ENCODE measurements at places on chromosomes 3 and 15.

DNA sequence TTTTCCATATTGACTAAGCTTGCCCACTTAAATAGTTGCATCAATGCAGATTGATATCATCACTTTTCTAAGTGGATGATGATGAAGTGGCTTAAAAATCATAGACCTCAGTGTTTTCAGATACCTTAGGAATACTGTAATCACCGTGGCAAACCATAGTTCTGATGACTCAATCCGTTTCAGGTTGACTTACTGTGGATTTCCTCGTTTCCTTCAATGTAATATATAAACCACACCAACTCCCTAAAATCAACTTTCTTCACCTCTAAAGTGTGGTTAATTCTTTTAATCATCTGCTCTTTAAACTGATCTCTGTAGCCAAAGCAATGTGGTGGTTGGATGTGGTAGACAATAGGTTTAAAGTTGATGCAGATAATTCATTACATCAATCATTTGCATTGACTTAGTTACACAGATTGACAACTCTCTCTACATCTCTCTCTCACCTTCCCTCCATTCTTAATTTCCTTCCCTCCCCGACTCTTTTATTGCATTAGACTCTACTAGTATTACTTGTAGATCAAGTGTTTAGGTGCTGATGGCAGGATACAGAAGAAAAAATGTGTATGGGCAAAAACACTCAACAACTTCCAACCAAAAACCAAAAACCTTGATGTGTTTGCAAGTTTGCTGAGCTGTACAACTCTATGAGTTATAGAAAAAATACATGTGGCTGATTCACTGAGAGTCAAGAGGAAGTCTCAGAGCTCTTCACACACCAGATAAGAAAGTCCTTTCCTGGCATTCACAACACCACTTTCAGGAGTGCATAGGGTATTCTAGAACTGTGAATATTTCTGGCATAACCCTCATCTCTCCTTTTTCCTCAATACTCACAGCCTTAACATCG, 243.5 kb downstream of the NFKBIZ start:
- DNase-seq = no peak

- DNase-seq = peak; percentile 37
These were observed 19.5 kb downstream of the PPCDC start for GRCh38 chr15:75042730-75043508.

DNA sequence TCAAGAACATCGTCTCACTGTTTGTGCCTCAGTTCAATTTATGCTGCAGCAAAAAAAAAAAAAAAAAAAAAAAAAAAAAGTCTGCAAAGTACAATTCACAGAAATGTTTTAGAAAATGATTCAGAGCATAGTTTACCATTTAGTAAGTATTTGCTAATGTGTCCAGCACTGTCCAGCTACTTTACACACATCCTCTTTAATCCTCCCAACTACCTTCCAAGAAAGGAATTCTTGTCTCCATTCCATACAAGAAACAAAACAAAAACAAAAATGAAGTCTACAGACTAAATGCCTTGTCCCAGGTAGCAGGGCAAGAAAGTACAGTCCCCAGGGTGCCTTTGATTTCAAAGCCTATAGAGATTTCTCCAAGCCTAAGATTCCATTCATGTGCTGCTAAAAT, 38.9 kb upstream of the SNTN start:
- no peak for DNase-seq

- DNase-seq = no peak
These were observed 124.3 kb upstream of the LRRC3B start for GRCh38 chr3:26498271-26498670.

DNA sequence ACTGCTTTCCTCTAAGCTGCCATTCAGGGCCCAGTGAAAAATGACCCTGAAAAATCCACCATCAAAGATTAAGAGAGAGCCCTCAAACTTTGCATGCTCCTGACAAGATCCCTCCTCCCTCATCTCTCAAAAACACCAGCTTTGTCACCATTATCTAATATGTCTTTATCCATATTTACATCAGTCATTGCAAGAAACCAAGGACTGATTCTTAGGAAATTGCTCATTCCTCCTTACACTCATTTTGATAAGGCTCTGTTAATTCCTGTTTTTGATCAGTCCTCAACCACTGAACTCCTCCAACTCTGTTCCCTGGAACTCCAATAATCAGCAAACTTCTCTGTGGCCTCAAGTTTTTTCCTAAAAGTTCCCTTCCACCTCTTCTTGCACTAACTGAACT, 51.8 kb downstream of the CD200 start:
- no peak for DNase-seq

DNA sequence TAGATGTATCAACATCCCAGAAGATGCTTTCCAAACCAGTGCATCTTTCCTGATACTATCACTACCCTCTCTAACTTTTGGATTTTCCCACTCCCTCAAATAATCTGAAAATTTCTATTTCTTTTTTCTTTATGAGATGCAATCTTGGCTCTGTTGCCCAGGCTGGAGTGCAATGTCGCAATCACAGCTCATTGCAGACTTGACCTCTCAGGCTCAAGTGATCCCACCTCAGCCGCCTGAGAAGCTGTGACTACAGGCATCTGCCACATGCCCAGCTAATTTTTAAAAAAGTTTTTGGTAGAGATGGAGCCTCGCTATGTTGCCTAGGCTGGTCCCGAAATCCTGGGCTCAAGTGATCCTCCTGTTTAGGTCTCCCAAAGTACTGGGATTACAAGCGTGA, 239.7 kb downstream of the SUCLG2 start:
- DNase-seq = no peak
